ENCODE measurements at places on chromosomes 3 and 15.

- no peak overlapping the region for H3K27ac ChIP-seq
- H3K4me3 ChIP-seq = no peak overlapping the region
- no peaks in the 10 kb centered on the region for H3K27me3 ChIP-seq
- no peaks in the 10 kb centered on the region for H3K4me1 ChIP-seq
- DNase-seq = no peak
Measured at GRCh38 chr3:104521606-104522336, 844.9 kb upstream of the ALCAM start.

GRCh38 chr3:71532639-71533395 lies 50.7 kb downstream of the FOXP1 start:
- H3K4me3 ChIP-seq = no peak overlapping the region
- H3K4me1 ChIP-seq = no peaks in the 10 kb centered on the region
- DNase-seq = no peak
- H3K27me3 ChIP-seq = no peaks in the 10 kb centered on the region
- H3K27ac ChIP-seq = no peak overlapping the region
- H3K36me3 ChIP-seq = peaks cover 17% of the 10 kb centered on the region

- peak overlapping the region; percentile 84 for H3K4me3 ChIP-seq
- H3K27ac ChIP-seq = peak overlapping the region; percentile 56
- H3K36me3 ChIP-seq = peaks cover 12% of the 10 kb centered on the region
- no peak for DNase-seq
- H3K27me3 ChIP-seq = no peaks in the 10 kb centered on the region
Measured at GRCh38 chr15:99732751-99733267, 428 bp downstream of the LYSMD4 start.

DNA sequence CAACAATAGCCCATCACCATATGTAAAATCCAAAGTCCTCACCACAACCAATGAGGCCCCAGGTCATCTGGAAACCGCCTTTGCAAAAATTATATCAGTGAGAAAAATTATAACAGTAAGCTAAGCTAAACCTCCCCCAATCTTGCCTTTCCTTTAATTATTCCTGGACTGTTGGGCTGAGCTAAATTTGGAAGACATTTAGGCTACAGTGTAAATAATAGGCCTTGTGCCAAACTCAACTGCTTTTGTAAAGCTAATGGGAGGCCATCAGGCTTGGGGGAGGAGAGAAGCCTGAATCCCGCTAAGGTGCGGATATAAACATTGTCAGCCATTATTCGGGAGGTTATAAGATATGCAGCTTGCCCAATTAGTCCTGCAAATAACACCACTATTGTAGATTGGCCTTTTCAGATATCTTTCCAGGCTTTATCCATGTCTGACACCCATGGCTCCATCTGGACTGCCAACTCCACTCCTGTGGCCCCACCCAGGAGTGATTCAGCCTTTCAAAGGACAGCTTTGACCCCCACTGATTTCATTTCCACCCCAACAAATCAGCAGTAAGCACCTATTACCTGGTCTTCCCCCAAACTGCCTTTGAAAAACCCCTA lies 53.0 kb upstream of the CA12 start:
- H3K27ac ChIP-seq = no peak overlapping the region
- no peaks in the 10 kb centered on the region for H3K36me3 ChIP-seq
- no peak for DNase-seq
- no peak overlapping the region for H3K4me3 ChIP-seq
- peaks cover 29% of the 10 kb centered on the region for H3K27me3 ChIP-seq

DNA sequence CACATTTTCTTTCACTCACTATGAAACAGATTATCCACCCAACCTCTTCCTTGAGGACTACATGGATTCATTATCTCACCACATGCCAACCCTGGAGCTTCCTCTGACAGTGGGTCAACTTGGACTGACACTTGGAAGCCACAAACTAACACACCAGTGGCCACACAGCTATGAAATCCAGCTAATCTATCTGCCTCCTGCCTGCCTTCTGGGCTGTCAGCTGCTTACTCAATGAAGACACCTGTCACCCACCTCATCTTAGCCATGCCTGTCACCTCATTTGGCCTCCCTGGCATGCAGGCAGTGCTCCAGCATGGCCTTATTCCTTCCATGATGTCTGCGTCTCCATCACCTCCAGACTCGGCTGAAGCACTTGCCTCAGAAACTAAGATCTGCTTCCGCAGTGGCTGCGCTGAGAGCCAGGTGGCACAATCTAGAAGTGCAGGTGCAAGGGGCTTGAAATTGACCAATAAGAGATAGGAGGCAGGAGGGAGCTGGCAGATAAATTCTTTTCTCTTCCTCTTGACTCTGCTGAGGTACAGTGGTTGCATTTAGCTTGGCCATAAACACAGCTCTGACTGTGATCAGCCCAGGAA lies 105.2 kb upstream of the RNF7 start:
- H3K4me1 ChIP-seq = no peaks in the 10 kb centered on the region
- H3K27me3 ChIP-seq = no peaks in the 10 kb centered on the region
- no peak overlapping the region for H3K27ac ChIP-seq
- H3K36me3 ChIP-seq = no peaks in the 10 kb centered on the region
- no peak for DNase-seq

GRCh38 chr15:99969261-99969920 lies 236.2 kb upstream of the LYSMD4 start:
- H3K27ac ChIP-seq = no peak overlapping the region
- no peaks in the 10 kb centered on the region for H3K4me1 ChIP-seq
- no peaks in the 10 kb centered on the region for H3K36me3 ChIP-seq
- no peak overlapping the region for H3K4me3 ChIP-seq
- DNase-seq = no peak

- DNase-seq = no peak
- no peak overlapping the region for H3K27ac ChIP-seq
- peaks cover 39% of the 10 kb centered on the region for H3K4me1 ChIP-seq
- H3K36me3 ChIP-seq = no peaks in the 10 kb centered on the region
Measured at GRCh38 chr3:126983276-126983652, 349 bp downstream of the PLXNA1 start.
